ENCODE measurements at places on chromosomes 6 and 20.

GRCh38 chr20:60581606-60582115, 623.4 kb downstream of the CDH26 start:
- no peak for DNase-seq

DNA sequence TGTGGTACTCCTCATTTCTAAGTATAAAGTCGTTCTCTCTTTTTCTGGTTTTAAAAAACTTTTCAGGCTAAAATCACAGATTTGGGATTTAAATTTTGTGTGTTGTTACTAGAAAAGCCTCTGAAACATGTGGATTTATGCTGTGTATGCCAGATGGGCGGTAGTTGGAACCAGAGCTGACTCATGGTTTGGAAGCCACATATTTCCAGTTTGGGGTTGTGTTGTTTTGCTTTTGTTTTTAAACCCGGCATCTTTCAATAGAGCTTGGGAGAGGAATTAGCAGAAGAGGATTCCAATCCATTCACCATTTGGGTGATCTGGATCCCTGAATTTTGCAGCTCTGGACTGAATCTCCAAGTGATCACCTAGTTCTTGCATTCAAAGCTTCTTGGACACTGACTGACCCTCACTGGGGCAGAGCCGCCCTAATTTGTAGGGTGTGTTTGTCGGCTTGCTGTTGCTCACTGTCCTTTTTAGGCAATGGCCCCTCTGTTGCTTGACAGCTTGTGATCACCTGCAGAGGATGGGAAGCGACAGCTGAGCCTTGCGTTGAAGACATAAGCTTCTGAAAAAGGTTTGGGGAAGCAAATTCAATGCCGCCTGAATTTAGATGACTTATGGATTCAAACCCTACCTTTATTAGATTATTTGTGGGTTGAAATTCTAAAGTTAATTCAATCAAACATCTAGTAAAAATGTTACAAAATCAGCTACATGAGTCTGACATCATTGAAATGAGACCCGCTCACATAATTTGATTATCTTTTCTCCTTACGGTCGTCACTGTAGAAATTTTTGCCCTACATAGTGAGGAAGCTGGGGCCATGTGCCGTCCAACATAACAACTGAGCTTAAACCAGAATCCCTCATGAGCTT, 79.9 kb upstream of the CD83 start:
- DNase-seq: peak; percentile 71

- peak; percentile 41 for DNase-seq
Observed at GRCh38 chr6:27251606-27252251, 4.2 kb downstream of the PRSS16 start.

GRCh38 chr6:51934098-51934497, 153.3 kb downstream of the PKHD1 start:
- DNase-seq: no peak

DNA sequence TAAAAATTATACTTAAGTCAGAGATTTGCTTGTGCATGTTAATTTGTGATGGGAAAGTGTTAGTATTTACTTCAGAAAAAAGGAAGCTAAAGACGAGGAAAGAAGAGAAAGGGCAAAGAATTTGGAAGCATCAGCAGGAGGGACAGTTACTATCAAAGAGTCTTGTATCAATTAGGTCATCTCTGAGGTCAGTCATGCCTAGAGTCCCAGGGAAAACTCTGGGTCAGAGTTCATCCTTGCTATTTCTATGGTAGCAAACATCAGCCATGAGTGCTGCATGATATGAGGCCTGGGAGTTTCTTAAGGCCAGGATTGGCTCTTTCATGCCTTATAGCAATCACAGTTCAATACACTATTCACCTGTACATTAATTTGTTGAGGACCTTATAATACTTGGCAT, 292.9 kb downstream of the FARS2 start:
- DNase-seq: no peak

DNA sequence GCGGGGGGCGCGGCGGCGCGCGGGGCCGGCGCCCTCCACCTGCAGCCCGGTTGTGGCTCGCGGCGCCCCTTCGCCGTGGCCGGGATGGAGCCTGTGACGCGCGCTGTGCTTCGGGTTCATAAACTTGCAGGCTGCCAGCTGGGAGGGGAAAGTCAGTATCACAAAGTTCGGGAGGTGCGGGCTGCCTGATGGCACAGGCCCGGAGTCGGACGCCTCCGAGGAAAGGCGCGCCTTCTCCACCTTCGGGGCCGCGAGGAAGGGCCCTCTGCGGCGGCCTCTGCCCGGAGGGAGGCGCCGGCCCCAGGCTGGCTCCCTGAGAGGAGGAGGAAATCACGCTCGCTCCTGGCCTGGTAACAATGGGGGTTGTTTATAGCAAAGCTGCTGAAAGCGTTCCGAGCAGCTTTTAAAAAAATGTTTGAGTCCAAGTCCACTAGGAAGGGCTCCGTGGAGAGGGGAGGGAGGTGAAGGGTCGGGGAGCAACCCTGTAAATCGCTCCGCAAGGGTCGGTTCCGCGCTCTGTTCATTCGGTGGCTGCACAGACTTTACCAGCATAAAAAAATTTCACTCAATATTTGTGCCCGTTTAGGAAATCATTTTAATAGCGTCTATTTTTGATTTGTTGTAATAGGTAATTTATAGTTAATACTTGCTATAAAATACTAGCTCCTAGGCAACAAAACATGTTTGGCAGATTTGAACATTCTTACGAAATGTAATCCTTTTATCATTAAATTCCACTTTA, 1.0 kb downstream of the AFDN start:
- DNase-seq: peak; percentile 44

DNA sequence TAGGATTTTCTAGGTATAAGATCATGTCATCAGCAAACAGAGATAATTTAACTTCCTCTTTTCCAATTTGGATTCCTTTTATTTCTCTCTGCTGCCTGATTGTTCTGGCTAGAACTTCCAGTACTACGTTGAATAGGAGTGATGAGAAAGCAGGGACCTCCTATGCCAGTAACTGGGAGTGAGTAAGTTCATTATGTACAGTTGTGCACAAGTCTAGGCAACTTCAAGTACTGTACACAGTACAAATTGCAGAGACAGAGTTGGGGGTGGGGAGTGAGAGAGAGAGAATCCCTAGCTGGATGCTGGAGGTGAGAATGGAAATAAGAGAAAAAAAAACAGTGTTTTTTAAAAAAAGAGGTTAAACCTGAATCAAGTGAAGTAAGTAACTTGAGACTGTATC, 210.2 kb downstream of the MMUT start:
- no peak for DNase-seq

- peak; percentile 42 for DNase-seq
Observed at GRCh38 chr6:13355999-13356785, 27.9 kb upstream of the TBC1D7 start.

- peak; percentile 3 for DNase-seq
Observed at GRCh38 chr6:518218-518617, 126.7 kb downstream of the IRF4 start.

GRCh38 chr6:37657112-37657886, 40.4 kb downstream of the MDGA1 start:
- DNase-seq: peak; percentile 22

- DNase-seq: no peak
Observed at GRCh38 chr6:167791091-167791779, 35.5 kb upstream of the AFDN start.

DNA sequence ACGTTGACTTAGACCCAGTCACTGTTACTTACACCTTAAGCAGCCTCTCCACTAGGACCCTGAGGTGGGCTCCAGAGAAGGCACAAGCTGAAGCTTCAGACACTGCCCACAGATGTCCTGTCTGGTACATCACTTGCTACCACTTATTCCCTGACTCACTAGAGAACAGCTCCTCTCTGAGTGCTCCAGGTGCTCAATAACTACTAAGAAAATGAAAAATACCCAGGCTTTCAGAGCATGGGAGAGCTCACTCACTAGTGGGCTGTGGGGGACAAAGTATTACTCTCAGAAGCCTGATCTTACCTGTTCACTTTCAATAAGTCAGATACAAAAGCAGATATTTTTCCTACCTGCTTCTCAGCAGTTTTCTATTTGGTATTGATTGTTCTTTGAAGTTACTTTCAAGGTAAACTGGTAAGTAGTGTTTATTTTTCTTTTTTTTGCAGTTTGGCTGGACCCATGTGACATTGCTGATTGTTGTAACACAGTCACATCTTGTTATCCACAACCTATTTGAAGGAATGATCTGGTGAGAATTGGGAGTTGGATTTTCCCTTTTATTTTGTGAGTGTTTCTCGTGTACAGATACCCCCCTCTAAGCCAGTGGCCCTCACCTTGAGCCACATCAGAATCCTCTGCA, 55.9 kb downstream of the CDS2 start:
- DNase-seq: no peak

DNA sequence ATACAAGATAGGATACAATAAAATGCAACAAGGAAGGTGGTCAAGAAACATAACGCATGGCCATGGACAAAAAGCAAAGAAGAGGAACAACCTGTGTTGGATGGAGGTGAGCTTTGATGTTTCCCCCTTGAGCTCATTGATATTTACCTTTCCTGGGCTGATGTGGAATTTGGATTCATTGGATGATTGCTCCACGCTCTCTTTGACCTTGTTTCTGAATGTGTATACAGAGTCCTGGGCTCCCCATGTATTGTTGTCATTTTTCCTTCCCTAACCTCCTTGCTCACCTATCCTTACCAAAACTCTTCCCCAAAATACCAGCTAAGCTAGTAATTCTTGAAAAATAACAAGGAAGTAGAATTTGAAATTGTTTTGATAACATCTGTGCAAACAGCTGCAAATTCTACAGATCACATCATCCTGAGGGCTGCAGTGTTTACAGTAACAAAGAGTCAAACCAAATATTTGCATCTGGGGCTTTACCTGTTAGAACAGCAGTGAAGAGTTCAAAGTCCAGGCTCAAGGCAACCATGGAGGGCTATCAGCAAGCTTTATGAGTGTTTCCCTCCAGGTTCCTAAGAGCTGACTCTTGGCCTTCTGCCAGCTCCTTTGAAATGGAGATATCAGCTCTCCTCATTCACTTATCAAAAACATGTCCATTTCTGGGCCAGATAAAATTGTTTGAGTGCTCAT, 214.3 kb upstream of the MARCKS start:
- peak; percentile 15 for DNase-seq

DNA sequence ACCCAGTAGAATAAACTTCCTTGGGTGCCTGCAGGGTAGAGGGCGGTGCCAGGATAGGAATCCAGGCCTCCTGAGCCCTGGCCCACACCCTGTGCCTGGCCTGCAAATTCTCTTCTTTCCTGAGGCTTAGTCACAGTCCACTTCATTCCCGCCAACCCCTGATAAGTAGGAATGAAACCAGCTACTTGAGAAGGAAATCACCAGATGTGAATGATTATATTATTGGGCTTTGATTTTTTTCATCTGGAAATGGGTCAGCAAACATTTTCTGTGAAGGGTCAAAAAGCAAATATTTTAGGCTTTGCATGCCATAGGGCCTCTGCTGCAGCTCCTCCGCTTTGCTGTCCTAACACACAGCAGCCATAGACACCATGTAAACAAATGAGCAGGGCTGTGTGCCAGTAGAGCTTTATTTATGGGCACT, 50.2 kb downstream of the STK35 start:
- peak; percentile 65 for DNase-seq

DNA sequence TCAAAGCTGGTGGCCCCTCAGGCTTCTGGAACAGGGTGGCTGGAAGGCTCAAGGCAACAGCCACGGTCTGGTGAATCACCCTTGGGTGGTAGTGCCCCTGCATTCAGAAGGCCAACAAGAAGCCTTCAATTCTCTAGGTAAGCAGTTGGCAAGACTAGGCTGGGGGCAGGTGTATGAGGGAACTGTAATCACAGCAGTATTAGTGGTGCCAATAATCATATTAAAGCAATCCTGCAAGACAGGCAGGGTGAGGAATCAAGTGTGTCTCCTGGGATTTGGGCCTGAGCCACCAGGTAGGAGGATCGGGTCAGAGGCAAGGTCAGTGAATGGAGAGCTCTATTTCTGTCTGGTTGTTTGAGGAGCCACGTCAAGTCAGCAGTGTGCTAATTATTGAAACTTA, 24.9 kb upstream of the SCUBE3 start:
- DNase-seq: no peak

- DNase-seq: peak; percentile 39
Observed at GRCh38 chr6:78947529-78947928, 80.2 kb downstream of the IRAK1BP1 start.
